Activated CD4-positive, alpha-beta T cell treated with anti-CD3 and anti-CD28 coated beads, Interleukin-2, amount 50 U/mL, for 4 hours (primary cell): ENCODE measurements at places on chromosomes 3 and 15.

DNA sequence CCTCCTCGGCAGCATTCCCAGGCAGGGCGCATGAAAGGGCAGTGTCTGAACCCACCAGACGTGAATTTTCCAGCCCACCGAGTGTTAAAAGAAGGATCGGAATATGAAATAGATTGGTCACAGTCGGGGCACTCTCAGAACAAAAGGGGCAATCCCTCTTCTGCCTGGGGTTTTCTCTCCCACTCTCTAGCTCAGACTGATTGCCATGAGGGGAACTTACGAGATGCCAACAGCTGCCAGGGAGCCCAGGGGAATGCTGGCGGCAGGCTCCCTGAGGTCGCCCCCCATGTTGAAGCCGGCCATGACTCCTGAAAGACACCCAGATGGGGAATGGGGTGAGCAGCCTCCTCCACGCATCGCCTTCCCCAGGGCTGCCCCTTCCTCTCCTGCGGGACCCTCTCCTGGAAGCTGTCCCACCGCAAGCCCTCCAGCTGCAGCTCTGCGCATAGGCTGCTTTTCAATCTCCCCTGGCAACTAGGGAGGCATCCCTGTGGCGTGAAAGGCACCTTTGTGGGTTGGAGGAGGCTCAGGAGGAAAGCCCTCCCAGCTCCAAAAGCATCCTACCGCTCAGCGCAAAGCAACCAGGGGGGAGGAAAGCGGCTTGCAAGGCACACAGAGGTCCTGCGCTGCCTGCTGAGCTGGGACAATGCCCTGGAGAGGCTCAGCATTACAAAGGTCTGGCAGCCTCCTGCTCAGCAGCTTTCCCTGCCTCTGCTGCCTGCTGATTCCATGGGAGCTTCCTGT lies 64.8 kb upstream of the HEG1 start:
- DNase-seq, result no peak

DNA sequence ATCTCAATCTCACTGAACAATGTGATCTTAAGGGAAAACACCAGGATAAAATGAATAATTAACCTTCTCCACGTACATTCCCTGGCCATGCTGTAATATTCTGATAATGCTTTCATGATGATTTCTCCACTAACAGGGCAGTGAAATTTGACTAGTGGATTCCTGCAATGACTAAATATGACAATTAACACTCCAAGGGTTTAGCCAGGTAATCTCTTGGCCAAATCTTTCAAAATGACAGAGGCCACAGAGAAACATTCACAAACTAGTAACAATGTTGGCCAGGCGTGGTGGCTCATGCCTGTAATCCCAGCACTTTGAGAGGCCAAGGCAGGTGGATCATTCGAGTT lies 31.7 kb upstream of the ST8SIA2 start:
- DNase-seq, result no peak

DNA sequence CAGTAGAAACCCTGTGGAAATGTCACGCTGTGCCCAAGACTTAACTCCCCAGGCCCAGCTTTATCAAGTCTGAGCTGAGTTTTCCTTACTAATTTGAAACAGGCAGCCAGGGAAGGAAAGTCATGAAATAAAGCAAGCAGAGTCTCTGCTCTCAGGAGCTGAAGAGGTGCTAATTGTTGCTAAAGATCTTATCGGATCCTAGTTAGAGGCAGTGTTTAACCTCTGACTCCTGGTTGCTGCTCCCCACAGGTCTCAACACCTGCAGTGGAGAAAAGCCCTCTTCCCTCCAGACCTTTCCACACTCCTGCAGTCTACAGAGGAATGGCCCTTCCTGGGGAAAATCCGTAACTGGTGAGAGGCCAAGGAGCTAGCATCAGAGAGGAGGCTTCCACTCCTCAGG lies 628.2 kb downstream of the NTRK3 start:
- DNase-seq, result no peak

DNA sequence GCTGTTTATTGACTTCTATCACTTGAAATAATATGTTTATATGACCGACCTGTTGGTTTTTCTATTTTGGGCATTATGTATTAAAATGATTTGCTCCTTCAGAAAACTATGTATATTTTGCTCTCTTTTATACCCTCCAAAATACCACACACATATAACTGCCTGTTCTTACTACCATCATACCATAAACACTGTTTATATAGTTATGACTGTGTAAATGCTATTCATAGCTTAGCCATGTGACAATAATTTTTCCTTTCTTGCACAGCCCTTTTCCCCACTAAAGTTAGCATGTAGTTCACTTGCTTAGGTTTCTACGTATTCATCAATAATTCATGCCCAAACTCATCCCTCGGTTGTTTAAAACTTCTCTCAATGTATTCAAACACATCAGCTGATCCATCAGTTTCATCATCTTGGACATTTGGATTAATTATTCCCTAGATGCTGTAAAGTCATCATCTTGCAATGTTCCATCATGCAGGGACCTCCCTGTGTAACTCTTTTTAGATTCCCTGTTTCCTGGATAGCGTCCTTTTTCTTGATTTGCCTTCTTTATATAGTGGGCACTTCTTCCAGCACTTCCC lies 8.2 kb upstream of the RYK start:
- DNase-seq, result no peak

- no peak for DNase-seq
Measured at GRCh38 chr3:57110214-57110613, 49.8 kb downstream of the SPATA12 start.

DNA sequence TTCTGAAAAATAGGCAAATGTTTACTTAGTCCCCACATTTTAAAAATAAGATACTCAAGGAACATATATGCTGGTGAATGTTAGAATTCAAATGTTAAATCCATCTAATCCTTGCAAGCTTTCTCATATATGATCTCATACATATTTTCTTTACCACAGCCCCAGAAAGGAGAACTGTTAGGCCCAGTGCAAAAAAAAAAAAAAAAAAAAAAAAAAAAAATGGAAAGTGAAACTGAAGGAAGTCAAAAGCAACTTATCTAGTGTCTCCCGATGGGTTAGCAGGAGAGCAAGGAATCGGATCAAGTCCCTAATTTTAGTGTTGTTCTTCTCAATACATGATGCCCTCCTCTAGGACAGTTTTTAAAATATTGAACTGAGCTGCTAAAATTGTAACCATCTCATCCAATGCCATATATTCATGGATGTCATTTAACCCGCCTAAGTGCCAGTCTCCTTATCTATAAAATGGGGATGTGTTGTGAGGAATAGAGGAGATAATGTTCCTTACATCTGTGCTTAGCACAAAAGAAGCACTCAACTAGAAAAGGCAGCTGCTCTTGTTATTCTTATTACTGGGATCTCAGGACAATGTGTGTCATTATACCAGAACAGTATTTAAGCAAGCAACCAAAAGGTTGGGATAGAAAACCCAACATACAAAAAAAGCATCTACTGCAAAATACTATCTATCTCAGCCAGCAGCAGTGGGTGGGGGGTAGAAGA lies 279.7 kb downstream of the MAGI1 start:
- DNase-seq, result no peak

GRCh38 chr3:47533996-47534454 lies 20.5 kb upstream of the ELP6 start:
- no peak for DNase-seq

- no peak for DNase-seq
Measured at GRCh38 chr15:99496302-99496629, 69.5 kb upstream of the MEF2A start.

GRCh38 chr3:145952536-145952935 lies 208.4 kb downstream of the PLOD2 start:
- no peak for DNase-seq

DNA sequence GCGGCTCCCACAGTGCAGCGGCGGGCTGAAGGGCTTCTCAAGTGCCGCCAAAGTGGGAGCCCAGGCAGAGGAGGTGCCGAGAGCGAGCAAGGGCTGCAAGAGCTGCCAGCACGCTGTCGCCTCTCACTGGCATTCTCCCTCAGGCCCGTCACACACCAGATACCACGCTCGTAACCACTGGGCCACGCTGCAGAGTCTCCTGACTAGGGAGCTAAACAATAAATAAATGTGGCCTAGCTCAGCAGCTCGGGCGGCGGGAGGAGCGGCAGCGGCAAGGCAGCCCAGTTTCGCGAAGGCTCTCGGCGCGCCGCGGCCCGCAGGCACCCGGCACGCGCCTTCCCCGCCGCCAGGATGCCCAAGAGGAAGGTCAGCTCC lies 55.9 kb upstream of the FAM174B start:
- no peak for DNase-seq

DNA sequence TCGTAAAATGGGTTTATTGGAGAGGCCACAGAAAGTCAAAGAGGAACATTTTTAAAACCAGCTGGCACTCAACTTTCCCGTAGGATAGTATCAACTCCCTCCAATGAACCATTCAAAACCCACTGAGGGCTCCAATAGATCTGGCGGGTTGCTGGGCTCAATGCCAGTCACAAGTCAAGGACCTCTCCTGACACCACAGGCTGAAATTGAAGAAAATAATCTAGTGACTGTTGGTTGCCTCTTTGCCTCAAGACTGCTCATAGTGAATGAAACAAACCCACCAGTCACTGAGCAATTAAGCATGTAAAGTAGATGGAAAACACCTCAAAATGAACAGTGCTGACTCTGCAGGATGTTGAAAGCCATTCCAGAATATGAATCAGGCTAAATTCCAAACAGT lies 500.6 kb upstream of the AGTR1 start:
- no peak for DNase-seq

GRCh38 chr15:44788748-44789147 lies 52.4 kb downstream of the TRIM69 start:
- peak; percentile 33 for DNase-seq

DNA sequence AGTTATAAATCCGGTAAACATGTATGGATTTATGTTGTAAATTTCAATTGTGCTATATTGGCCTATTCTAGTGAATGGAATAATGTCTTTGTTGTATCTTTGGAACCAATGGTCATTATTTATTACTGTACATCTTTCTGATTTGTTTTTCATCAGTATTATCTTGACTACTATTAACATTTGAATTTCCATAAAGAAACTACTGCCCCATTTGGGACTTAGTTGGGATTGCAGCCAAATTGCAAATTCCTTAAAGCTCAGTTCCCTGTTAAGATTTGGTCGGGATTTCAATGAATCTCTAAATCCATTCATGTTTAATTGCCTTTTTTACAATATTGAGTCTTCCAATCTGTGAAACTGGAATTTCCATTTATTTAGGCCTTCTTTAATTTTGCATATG lies 822.4 kb upstream of the CADM2 start:
- no peak for DNase-seq

GRCh38 chr3:126134219-126134975 lies 46.0 kb downstream of the ALDH1L1 start:
- DNase-seq, result peak; percentile 22

DNA sequence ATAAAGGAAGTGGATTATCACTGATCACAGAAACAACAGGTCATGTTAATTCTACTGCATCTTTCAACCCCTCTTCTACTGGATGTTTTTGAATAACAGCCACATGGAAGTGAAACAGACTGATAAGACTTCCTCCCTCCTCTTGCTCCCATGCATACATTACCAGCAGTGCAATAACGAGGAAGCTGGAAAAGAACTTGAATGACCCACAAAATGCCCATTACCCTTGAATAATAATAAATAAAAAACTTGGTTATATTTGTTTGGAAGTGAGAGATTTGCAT lies 51.6 kb downstream of the RARB start:
- no peak for DNase-seq

GRCh38 chr3:69164296-69164695 lies 41.9 kb upstream of the LMOD3 start:
- DNase-seq, result no peak

GRCh38 chr3:135753506-135753905 lies 212.0 kb upstream of the PPP2R3A start:
- no peak for DNase-seq

DNA sequence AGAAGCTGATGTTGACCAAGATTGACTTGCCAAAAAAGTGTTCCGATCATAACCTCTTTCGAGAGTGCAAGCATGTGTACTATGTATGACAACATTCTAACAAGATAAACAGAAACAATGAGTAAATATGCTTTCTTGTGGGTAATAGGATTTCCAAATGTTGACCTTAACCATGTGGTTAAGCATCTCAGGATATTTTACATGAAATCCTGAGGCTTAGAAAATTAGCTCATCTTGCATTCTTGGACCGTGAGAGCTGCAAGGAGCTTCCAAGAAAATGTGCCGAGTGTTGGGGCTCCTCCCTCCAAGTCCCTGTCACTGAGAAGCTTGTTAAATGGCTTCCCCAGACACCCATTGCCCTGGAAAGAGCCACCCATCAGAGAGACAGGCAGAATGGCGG lies 50.1 kb downstream of the C3orf20 start:
- DNase-seq, result no peak

GRCh38 chr3:187832202-187832601 lies 86.9 kb upstream of the BCL6 start:
- DNase-seq, result no peak
